ENCODE measurements at places on chromosomes 5 and 9. TPM values are rescaled to one million over a fixed set of nuclear protein-coding genes. Genes with fewer than 3 reads are reported as not detected.

DNA sequence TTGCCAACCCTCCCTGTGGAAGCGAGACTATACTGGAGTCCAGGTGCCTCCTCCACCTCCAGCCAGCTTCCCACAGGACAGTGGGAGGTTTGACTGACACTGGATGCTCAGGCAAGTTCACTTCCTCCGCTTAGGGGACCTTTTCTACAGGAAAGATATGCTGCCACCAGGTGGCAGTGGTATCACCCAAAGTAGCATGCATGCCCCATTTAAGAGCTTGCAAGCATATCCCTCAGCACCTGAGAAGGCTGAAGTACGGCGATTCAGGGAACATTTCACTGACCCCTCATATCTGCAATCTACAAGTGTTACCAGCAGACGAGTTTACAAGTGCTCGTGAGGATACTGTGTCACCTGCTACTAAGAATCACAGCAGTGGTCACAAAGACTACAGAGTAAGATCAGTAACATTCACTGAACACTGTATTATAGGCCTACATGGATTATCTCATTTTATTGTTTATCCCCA is 75.5 kb downstream of the KLHL3 start:
- peak; percentile 76 for DNase-seq

Gene PTPN3
- total RNA-seq: 2.9 TPM

GRCh38 chr9:91555132-91555531 is 131.5 kb upstream of the NFIL3 start:
- DNase-seq: no peak

DNA sequence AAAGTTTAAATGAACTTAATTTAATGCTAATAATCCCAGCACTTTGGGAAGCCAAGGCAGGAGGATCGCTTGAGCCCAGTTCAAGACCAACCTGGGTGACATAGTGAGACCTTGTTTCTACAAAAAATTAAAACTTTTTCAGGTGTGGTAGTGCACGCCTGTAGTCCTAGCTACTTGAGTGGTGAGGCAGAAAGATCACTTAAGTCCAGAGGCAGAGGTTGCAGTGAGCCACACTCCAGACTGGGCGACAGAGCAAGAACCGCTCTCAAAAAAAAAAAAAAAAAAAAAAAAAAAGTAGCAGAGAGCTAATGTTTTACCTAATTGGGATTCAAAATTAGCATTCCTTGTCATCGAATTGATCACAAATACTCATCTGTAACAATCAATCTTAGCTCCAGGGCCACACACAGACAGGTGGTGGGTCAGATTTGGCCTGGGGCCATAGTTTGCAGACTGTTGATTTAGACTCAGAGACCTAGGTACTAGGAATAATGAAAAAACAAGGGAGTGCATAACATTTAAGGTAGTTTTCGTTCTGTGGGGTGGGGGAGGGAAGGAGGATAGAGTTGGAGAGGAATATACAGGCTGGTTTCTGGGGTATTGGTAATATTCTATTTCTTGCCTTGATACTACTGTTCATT is 21.4 kb downstream of the HSDL2 start:
- no peak for DNase-seq

Gene ECM2
- total RNA-seq: 13.5 TPM

DNA sequence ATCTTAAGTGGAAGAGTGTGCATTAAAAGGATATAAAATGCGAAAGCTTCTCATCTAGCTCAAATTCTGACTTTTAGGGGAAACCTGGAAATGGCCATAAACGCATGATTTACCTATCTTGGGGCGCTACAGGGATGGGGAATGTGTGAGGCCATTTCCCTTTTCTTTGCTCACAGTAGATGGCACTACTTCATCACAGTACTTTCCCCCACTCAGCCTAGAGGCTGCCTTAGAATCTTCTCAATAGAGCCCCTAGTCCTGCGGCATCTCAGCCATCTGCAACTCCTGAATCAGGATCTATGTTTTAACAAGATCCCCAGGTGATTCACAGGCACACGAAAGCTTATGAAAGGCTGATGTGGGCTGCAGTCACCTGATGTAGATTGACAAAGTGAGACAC is 110.8 kb downstream of the LHFPL2 start:
- DNase-seq: peak; percentile 63

Gene OBP2B
- total RNA-seq: not detected

GRCh38 chr5:159135896-159136531 is 36.3 kb upstream of the EBF1 start:
- DNase-seq: peak; percentile 9

Gene GLRA1
- total RNA-seq: not detected

GRCh38 chr9:113461285-113461684 is 2.2 kb upstream of the RGS3 start:
- no peak for DNase-seq

Gene IPO11
- 18.3 TPM for total RNA-seq

Gene EGFLAM
- total RNA-seq: 6.0 TPM

DNA sequence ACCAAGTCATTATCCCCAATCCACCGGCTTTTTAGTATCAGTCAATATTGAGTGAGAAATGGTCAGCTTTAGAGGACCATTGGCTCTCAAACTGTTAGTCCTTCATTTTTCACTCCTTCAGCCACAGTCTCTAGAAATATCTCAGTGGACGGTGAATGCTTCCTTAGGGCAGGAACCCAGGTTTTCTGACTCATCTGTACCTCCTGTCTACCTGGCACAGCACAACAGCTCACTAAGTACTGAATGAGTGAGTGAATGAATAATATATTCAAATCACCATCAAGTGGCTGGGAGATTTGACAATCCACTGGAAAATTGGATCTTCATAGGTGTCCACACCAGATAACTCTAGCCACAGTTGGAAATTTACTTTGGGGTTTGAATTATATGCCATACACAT is 609.5 kb upstream of the CLINT1 start:
- no peak for DNase-seq

DNA sequence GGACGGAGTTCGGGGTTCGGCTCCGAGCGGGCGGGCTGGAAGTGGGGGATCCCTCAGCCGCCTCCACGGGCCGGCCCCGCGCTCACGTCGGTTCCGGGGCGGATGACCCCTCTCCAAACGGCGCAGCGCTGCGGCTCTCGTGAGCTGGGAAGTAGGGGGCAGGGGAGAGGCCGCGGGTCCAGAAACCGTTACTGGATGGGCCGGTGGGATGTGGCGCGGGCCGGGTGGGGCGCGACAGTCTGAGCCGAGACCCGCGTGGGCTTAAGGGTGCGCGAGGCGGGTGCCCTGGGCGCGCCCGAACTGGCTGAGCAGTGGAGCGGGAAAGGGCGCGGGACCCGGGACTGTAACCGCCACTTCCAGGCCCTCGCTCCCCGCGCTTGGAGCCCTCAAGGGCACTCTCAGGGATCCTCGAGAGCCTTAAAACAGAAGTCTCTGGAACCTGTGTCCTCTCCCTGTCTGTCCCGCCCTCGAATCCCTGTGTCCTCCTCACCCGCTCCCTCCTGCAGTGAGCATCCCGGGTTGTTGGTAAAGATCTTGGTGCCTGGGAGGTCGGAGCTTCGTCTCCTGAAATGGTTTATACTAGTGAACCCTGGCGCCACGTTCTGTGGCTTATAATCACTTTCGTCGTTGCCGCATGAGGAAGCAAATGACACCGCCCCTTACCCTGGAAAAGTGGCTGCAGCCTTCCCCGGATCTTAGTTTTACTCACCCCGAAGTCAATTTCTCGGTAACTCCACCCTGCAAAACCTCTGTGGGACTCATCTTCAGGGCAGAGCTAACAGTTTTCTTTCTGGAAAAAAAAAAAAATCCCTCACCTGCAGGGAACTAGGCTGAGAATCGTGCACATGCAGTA is 571 bp upstream of the MARCHF11 start:
- no peak for DNase-seq

GRCh38 chr9:96386157-96386556 is 2.6 kb upstream of the SLC35D2 start:
- no peak for DNase-seq

Gene TAF1L
- 4.3 TPM for total RNA-seq

DNA sequence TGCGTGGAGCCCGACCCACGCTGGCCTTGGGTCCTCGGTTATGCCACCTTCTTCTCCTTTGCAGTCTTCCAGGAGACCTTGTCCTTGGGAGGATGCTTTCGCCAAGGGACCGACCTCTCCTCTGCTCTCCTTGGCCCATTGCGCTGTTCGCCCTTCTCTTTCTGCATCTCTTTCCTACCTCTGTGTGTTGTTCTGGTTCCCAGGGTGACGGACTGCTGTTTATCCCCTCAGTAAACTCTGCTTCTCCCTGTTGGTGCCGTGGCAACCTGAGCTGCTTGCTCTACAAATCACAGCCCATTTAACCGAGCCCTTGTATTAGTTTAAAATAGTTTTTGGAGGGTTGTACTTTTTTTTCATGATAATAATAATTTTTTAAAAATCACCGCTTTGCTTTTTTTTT is 97.9 kb downstream of the DAPK1 start:
- DNase-seq: no peak

Gene MOB3B
- total RNA-seq: 5.8 TPM

DNA sequence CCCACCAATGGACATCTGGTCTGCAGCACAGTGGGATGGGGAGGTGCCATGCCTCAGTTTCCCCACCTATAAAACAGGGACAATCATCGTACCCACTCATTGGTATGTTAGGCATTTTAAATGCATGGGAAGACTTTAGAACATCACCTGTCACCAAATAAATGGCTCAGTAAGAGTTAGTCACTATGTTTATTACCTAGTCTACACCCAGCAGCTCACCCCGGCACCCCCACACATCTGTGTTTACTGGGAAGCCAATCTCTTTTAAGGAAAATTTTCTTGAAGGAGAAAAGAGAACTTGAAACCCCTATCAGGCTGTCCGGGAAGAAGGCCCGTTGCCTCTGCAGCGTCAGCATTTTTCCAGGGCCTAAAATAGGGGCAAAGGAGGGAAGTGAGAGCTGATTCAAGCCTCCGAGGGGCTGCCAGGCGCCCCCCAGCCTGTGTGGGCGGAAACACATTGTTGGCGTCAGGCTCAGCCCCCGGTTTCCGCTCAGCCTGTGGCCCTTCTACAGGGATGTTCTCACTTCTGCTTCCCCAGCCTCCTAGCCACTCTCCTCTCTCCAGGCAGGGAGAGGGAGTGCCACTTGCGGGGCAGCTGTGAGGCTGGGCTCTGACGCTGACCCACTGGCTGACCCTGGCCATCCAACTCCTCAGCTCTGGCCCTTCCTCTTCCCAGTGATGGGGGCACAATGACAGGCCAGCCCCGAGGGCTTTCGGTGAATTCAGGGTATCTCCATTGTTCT is 4.6 kb downstream of the CSF1R start:
- DNase-seq: peak; percentile 73

DNA sequence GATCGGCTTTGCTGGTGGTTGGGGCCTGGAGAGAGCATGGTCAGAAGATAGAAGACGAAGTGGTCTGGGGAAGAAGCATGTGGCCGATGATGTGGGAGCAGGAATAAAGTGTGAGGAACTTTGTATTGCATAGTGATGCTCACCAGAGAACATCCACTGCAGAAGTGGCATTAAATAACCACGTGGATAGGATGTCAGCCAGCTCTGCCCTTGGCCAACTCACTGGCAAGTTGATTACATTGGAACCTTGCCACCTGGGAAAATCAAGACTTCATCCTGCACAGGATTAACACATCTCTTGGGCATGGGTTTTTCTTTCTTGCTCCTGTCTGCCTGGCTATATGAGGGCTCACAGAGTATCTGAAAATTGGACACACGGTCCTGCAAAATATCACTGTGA is 217.4 kb downstream of the DMRT2 start:
- no peak for DNase-seq

DNA sequence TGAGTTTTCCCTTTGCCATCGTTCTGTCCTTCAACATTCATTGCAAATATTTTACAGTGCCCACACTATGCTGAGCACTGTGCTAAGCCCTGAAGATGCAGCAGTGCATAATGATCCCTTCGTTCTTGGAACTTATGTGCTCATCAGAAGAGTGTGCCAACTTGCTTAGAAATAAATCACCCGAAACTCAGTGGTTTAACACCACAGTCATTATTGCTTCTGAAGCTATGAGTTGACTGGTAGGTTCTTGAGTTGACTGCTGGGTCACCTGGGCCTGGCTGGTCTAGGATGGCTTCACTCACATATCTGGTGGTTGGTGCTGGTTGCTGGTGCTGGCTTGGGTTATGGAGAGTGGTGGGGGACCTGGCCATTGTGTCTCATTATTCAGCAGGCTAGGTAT is 20.9 kb downstream of the PCSK5 start:
- DNase-seq: no peak

- no peak for DNase-seq
These were observed 79.5 kb downstream of the SREK1 start for GRCh38 chr5:66223637-66224036.

DNA sequence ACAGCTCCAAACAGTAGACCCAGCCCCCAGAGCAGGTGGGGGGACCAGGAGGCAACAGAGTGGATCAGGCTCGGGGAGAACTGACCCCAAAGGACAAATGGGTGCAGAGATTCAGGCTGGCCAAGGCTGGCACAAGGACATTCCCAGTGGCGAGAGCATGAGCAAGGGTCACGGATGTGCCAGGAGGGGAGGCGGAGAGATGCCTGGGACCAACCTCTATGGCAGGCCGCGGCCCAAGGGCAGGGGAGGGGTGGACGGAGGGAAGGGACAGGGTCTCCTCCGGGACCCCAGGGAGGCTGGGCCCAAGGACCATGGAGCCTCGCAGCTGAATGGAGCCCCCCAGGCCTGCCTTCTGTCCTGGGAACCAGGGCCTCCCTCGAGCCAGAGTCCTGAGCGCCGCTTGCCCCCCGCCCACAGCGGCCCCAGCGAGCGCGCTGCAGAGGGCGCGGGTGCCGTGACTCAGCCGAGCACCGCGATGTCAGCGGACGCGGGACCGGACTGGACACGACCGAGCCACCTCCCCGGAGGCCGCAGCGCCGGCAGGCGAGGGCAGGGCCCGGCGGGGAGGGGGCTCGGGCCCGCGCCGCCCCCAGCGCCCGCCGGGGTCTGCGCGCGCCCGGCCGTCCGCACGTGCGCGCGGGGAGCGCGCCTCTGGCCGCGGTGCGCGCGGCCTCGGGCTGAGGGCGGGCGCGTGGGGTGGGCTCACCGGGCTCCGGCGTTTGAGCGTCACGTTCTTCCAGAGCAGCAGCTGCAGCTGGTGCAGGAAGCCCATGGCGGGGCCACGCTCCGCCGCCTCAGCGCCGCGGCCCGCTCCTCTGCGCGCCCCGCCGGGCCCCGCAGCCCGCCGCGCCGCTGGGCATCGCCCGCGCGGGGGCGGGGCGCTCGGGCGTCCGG is at the start of gene ABCA2:
TSS of gene ABCA2 (minus strand) at position 869 of the 894 bp plus-strand sequence. CDS start at position 772, 97 bp downstream.
- no peak for DNase-seq

DNA sequence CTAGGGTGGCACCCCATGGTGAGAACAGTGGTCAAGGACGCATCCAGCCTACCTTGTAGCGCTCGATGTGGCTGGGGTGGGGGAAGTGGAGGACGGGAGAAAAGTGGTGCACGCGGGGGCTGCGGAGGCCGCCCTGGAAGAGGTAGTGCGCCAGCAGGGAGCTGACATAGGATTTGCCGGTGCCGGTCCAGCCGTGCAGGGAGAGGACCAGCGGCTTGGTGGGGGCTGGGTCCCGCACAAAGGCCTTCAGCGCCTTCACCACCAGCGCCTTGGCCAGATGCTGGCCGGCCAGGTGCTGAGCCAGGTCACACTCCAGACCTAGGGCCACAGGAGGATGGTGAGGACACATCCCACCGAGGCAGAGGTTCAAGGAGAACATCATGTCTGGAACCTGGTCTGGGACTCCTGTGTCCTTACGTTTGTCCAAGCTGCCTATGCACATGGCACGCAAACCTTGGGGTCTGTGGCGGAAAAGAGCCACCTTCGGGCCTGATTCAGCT is 797 bp downstream of the TOR2A start:
- no peak for DNase-seq

- DNase-seq: peak; percentile 63
These were observed 7.5 kb upstream of the RAPGEF1 start for GRCh38 chr9:131747352-131747751.

GRCh38 chr9:122394265-122395125 is 23.7 kb downstream of the PTGS1 start:
- DNase-seq: peak; percentile 50

GRCh38 chr9:92657296-92658094 is 12.4 kb downstream of the IPPK start:
- no peak for DNase-seq

Gene FOXD4L4
- 1.9 TPM for total RNA-seq

Gene ZNG1C
- total RNA-seq: 48.4 TPM
